ENCODE measurements at places on chromosomes 11 and 22.
A peak's percentile ranks its signal among the peaks of the same experiment; 100 is the strongest.

GRCh38 chr22:21451545-21452520 lies 15.4 kb upstream of the TMEM191C start:
- DNase-seq, result no peak

- peak; percentile 43 for DNase-seq
Measured at GRCh38 chr22:30308518-30309230, 18.1 kb downstream of the TBC1D10A start.

- no peak for DNase-seq
Measured at GRCh38 chr22:29331658-29332300, 16.3 kb upstream of the RASL10A start.

DNA sequence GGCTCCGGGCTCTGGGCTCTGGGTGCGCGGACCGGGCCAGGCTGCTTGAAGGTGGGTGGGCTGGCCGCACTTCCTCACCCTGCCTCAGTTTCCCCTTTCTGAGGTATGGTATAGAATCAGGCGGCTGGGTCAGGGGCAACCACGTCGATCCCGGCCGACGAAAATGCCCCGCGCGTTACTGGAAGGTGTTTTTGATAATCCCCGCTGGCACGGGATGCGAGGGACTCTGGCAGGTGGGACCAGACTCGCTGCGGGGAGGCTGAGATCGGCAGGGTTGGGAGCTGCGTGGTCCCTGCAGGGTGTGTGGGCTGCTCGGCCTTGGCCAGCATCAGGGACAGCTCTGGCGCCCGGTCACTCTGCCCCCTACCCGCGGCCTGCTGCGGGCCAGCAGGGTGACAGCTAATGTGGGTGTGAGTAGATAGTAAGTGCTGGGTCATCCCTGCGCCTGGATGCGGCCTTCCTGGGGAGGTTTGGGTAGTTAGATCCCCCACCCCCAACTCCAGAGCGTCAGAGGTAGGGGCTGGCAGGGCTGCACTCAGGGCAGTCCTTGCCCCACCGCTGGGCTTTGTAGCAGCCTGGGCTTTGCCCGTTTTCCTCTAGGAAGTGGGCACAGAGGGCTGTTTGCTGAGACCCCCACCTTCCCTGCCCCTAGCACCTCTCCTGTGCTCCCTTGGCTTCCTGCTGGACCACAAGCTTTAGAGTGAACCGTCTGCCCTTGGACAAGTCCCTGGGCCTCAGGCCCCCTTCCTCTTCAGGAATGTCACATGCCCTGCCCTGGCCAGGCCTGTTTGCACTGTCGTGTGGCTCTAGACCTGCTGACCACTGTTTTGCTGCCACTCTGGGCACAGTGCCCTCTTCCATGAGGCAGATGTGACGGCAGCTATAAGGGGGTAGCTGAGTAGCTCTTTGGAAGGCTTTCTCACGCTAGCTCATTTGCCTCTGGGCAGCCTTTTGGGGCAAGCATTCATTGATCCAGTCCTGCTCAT lies 579 bp downstream of the TANGO2 start:
- DNase-seq, result no peak

DNA sequence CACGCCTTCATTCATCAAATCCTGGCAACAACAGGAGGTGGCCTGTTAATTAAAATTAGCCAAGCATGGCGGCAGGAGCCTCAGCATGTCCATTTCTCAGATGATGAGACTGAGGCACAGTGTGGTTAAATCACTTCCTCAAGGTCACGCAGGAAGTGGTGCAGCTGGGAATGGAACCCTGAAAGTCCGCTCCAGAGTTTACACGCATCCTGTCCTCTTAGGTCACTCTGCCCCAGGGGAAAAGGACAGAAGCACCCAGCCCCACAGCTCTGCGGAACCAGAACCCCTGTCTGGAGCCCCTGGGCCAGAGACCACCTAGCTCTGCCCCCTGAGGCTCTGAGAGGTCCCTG lies 19.6 kb downstream of the RPL3 start:
- no peak for DNase-seq

- no peak for DNase-seq
Measured at GRCh38 chr11:32151027-32151426, 60.2 kb downstream of the RCN1 start.

DNA sequence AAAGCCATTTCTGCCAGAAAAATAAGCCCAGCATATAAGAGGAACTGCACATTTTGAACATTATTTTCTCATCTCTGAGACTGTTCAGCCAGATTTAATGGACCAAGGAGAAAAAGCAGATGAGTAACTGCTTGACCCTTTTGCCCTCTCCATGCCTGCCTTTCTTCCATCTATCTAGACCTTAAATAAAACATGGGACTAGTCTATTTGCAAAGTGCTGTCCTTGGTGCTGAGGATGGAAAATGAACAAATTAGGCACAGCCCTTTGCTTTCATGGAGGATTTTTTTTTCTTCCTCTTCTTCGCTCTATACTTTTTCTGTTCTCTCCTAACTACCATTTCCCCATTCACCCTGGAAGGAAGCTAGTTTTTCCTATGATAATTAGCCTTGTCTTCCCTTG lies 361.3 kb downstream of the GRM5 start:
- no peak for DNase-seq

DNA sequence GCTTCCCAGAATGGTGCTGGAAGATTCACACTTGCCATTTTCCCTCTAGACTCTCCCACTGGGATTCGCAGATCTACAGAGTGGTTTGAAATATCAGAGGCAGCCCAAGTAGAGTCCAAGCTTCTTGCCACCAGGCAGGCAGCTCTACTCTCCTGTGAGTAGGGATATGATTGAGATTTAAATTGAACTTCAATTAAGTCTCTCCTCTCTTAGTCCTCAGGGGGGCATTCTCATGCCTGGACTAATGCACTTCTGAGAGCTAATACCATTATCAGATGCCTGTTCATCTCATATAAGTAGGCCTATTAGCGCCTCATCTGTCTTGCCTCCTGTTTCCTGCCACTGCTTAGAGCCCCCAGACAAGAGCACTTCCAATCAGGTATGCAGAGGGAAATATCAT lies 25.5 kb upstream of the AMPD3 start:
- no peak for DNase-seq

All from activated CD4-positive, alpha-beta T cell treated with anti-CD3 and anti-CD28 coated beads for 4 hours (primary cell).